MCF 10A (cell line): ENCODE measurements at places on chromosomes 1 and 21.

DNA sequence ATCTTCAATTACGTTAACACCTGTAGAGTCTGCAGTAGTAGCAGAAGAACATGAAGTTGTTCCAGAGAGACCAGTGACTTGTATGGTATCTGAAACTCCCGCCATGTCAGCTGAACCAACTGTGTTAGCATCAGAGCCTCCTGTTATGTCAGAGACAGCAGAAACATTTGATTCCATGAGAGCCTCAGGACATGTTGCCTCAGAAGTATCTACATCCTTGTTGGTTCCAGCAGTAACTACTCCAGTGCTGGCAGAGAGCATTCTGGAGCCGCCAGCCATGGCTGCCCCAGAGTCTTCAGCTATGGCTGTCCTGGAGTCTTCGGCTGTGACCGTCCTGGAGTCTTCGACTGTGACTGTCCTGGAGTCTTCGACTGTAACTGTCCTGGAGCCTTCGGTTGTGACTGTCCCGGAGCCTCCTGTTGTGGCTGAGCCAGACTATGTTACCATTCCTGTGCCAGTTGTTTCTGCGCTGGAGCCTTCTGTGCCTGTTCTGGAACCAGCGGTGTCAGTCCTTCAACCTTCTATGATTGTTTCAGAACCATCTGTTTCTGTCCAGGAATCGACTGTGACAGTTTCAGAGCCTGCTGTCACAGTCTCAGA lies 10.3 kb downstream of the SON start:
- DNase-seq: no peak

GRCh38 chr1:12157366-12158231 lies 9.2 kb upstream of the TNFRSF1B start:
- DNase-seq: peak; percentile 22

GRCh38 chr1:208211921-208212843 lies 32.0 kb downstream of the PLXNA2 start:
- no peak for DNase-seq

- no peak for DNase-seq
Observed at GRCh38 chr1:230594214-230594773, 48.0 kb upstream of the COG2 start.

GRCh38 chr1:22030473-22030872 lies 22.0 kb upstream of the CDC42 start:
- no peak for DNase-seq

- no peak for DNase-seq
Observed at GRCh38 chr1:66788231-66788939, 12.7 kb downstream of the INSL5 start.

GRCh38 chr1:228084325-228084724 lies 1.8 kb downstream of the ARF1 start:
- peak; percentile 87 for DNase-seq
